ENCODE measurements at places on chromosomes 1 and 21.
A peak's percentile ranks its signal among the peaks of the same experiment; 100 is the strongest.

DNA sequence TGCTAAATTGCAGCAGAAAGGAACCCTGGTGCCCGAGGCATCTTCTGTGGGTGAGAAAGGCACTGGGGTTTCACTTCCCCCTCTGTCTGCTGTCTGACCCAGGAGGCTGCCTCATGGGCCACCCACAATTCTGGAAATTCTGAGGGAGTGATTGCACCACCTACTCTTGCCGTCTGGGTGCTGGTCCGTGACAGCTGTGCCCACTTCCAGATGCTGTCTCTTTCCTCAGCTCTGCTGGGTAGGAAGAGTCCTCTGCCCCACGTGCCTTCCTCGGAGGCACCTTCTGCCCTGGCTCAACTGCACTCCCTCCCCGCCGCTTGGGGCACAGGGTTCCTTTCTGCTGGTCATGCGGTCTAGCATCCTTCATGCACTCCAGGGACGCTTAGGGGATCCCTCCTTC, 96.3 kb downstream of the ARHGEF10L start:
- DNase-seq, result no peak

- DNase-seq, result no peak
Observed at GRCh38 chr1:50438945-50439344, 15.7 kb upstream of the DMRTA2 start.

- DNase-seq, result no peak
Observed at GRCh38 chr1:1916851-1917251, 1.8 kb downstream of the CALML6 start.

DNA sequence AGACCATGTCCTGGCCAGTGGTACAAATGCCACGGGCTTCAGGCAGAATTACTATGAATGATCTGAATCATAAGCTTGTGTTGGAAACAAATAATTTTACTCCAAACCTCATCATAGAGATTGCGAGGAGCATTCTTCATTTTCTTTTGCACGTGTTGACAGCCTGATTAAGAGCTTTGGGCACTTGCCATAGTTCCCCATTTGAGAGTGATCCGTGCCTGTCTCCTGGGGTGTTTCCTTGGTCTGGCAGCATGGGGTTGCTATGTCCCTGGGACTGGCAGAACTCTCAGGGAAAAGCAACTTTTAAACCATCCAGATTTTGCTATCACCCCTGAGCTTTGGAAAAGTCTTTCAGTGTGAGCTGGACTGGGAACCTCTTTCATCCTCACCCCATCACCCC, 54.3 kb upstream of the KCNJ6 start:
- DNase-seq, result no peak

DNA sequence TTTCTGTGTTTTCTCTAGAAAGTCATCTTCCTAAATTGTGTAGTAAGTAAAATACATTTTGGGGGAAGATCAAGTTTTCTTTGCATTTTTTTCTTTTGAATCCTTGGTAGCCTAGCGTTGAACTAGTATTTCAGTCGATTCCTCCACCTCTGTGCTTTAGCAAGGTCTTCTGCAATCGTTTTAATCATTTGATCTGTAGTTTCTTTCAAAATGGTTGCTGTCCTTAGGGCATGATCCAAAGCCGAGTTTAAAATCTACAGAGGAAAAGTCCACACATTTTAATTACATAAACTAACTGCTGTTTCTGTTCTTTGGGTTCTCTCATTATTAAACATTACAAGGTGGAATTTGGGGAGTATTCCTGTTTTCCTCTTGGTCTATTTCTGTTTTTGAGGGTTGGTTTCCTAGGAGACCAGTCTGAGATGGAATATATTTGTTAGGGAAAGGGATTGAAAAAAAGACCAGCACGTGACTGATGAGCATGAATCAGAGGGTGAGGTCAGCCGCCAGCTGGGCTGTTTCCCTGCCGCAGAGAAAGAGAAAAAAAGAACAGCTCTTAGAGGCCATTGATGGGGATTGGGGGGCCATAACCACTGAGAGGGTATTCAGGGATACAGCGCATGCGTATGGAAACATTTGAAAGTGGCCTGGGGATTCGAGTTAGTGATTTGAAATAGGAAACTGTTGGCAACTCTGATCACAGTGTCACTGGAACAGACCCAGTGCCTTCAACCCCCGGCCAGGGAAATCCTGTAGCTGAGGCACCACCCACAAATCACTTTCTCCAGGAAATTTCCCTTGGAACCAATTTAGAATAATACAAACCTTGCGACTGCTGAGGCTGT, 40.6 kb downstream of the AKNAD1 start:
- peak; percentile 89 for DNase-seq

- no peak for DNase-seq
Observed at GRCh38 chr1:85822696-85823095, 114.5 kb upstream of the ZNHIT6 start.

DNA sequence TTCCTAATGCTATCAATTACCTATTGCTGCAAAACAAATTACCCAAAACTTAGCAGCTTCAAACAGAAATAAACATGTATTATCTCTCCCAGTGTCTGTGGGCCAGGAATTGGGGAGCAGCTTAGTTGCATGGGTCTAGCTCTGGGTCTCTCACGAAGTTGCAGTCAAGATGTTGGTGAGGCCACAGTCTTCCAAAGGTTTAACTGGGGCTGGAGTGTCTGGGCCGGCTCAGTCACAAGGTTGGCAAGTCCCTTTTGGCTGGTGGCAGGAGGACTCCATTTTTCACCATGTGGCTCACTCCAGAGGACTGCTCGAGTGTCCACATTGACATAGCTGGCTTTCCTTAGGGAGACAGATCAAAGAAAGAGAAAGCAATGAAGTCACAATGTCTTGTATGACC, 5.0 kb upstream of the LRP8 start:
- no peak for DNase-seq

GRCh38 chr21:44708866-44709425, 2.4 kb downstream of the TSPEAR start:
- no peak for DNase-seq

DNA sequence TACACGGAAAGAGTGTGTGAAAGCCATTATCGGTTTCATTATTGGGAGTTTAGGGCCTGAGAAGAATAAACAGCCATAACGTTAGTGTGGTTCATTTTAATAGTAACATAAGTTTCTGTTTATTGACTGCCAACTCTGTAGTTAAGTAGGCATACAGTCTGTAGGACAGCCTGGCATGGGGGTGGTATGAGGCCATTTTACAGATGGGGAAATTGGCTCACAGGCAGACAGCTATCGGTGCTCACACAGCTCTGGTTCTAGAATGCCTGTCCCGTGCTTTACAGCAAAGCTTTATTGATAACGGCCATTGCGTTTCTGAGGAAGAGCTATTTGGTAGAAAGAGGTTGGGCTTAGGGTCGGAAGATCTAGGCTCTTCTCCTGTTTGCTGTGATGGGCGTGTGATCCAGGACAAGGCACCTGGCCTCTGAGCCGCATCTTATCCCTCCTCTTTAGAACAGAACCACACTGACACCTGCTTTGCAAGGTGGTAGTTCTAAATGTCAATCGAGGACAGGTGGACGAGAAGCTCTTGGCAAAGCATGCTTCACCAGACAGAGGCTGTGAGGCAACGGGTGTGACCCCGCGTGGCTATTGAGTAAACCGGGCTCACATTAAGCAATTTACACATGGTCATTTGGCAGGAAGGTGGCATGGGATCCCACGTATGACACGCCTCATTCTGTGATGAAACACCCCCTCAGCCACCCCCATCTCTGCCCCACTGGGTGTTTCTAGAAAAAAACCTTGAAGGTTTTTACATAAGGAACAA, 14.9 kb downstream of the ETS2 start:
- DNase-seq, result no peak

DNA sequence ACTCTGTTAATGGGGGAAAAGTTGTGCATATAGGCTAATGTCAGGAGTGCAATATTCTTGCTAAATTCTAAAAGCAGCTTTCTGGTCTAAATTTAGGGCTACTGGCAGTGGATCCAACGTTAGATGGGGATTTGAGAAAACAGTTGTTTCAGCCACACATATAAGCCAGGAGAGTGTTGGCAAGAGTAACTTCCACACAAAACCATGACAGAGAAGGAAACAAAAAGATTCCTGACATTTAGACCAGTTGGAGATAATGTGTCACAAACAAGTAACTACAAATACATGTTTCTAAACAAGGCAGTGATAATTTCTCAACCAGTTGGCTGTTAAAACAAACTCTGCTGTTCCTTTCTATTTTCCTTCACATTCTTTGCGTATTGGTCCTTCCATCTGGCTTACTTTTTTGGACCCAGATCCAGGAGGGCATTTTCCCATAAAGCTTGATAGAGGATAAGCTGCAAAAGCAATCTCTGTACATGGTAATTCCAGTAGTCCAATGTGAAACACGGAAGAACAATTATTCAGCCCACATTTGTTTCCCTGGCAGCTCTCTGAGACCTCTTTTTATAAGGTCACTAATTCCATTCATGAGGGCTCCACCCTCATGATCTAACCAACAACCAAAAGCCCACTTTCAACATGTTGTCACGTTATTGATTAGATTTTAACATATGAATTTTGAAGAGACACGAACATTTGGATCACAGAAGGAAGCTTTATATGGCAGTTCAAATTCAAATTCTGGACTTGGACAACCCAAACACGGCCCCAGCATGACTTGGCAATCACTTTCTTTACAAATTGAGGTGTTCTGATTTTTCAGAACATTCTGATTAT, 1888.6 kb downstream of the MRPL39 start:
- DNase-seq, result no peak

DNA sequence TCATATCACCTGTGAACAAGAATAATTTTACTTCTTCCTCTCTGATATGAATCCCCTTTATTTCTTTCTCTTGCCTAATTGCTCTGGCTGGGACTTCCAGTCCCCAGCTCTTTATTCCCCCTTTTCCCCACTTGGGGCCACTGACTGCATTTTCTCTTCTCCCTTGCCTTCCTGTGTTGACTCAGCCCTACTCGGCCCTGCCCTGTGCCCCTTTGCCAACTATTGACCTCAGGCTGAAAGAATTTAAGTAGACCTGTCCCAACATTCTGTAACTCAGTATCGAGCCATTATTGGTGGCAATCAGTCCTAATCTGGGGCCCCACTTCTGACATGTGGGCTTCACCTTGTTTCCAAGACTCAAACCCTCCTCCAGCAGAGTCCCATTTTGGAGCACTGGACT, 60.6 kb upstream of the STUM start:
- no peak for DNase-seq

- DNase-seq, result no peak
Observed at GRCh38 chr21:33789697-33790096, 125.9 kb downstream of the ATP5PO start.

GRCh38 chr21:25292396-25292795, 314.9 kb downstream of the MRPL39 start:
- DNase-seq, result no peak

DNA sequence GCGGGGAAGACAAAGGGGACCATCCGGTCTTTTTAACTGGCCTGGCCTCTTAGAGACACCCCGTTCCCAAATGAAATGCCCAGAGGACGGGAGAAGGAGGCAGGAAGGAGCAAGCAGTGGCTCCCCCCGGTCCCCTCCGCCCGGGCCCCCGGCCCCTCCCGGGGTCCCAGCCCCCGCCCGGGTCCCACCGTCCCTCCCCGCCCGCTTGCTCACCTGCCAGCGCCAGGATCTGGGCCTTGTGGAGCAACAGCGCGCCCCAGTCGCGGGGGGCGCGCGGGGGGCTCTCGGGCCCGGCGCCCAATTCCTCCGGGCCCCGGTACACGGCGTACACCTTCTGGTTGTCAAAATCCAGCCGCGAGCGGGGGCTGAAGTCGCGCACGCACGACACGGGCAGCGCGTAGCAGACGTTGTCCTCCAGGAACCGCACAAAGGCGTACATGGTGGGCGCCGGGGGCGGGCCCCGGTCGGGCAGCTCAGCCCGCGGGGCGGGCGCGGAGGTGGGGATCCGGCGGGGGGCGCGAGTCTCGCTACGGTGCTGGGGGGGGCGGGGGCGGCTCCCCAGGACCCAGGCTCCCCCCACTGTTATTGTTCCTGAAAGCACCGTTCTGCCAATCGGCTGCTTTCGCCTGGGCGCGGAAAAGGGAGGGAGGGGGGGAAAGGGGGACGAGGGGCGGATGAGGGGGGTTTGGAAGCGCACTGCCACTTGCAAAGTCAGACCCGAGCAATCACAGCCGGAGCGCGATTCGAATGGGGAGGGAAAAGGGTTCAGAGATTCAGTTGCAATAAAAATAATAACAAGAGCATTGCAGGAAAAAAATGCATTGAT, at the start of gene BEND5:
Gene BEND5, minus strand, starts transcription at position 499 of the 826 bp plus-strand sequence. Its CDS starts 60 bp downstream, at position 439.
- no peak for DNase-seq

GRCh38 chr1:220999872-221000863, 120.9 kb downstream of the HLX start:
- no peak for DNase-seq

DNA sequence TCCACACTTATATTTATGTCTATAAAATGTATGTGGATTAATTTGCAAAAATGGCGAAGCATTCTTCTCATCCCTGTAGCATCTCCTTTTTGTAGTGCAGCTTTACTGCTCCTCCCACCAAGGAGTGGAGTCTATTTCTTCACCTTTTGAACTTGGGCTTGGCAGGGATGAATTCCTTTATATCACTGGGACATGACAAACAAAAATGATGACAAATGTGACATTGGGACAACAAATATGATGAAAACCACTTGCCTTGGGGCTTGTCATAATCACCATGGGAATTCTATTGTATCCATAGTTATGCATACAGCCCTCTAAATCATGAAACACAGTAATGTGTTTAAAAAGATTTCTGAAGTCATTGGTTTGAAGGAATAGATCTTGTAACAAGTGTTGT, 155.0 kb downstream of the TNFSF18 start:
- DNase-seq, result no peak

- DNase-seq, result no peak
Observed at GRCh38 chr1:158793604-158794003, 12.6 kb upstream of the OR6N2 start.

DNA sequence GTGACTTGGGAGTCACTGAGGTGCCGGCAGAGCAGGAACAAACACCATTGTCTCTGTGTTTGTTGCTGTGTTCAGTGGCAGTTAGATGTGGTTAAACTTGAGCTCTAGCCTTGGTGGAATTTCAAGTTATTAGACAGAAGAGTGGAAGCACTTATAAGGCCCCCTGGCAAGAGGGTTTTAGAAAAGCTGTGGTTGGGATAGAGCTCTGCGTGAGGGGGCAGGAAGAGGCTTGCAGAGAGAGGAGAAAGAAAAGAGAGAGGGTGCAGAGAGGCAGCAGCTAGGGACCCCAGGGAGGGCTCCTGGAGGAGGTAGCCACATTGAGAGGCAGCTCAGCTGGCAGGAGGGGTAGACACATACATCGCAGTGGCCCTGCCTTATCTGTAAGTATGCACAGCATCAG, 128.2 kb downstream of the GALNT2 start:
- no peak for DNase-seq

DNA sequence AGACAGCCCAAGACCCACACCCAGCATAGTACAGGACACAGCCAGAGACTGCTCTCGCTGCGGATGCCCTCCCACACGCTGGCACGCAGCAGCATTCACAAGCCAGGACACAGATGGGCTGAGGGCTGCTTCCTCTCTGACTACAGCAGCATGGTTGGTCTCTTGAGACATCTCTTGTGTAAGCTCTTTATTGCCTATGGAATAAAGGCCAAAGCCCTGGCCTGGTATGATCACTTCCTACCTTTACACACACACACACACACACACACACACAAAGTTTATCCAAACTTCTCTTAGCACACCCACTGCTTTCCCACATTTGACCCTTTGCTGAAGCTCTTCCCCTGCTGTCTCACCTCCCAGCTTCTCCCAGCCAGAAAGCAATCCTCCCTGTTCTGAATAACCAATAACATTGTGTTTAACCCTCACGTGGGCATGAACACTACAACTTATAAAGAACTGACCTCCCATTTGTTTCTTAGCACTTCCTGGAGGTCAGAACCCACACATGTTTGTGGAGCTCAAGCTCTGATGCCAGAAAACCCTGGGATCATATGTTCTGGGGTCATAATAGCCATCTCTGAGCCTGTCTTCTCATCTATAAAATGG, 1.2 kb upstream of the LUZP1 start:
- peak; percentile 90 for DNase-seq

- peak; percentile 28 for DNase-seq
Observed at GRCh38 chr1:91148641-91149069, 126.8 kb upstream of the ZNF644 start.

Measured in DMS 273 treated with DMSO at 0.1 percent for 48 hours (cell line).